SJSA1 (cell line): ENCODE measurements at places on chromosomes 4 and X. TPM values are rescaled to one million over a fixed set of nuclear protein-coding genes. Genes with fewer than 3 reads are reported as not detected.

Gene FGFBP1
- total RNA-seq, result not detected in 2 replicates

Gene ENPP6
- total RNA-seq, result not detected in 2 replicates

Gene BTK
- total RNA-seq, result not detected in 2 replicates

Gene SGMS2
- 37.7 and 39.5 TPM in 2 replicates for total RNA-seq

Gene GPR50
- not detected in 2 replicates for total RNA-seq

Gene SLBP
- total RNA-seq, result 92.3 and 102 TPM in 2 replicates

Gene FAM156B
- total RNA-seq, result 12.4 and 13.5 TPM in 2 replicates

Gene SLC25A14
- total RNA-seq, result 7.5 and 14.9 TPM in 2 replicates

DNA sequence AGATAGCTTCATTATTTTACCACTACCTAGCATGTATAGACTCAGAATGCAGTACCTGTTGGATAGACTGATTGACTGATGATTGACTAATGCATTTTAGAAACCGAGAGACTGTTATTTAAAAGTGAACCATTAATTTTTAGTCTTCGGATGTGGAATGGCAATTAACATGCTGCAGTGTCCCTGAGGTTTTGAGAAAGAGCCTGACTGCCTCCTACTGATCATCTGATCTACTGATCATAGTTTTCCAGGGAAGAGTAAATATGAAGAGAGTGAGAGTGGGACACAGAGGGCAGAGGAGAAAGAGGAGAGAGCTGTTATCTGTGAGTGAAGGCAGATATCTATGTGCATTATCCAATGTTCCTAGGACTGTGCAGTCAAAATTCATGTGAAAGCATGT lies 764.7 kb downstream of the TRIML1 start:
- H3K27ac ChIP-seq, result no peak overlapping the region
- no peaks in the 10 kb centered on the region for H3K27me3 ChIP-seq
- H3K4me1 ChIP-seq, result no peaks in the 10 kb centered on the region
- no peak overlapping the region for H3K4me3 ChIP-seq
- no peaks in the 10 kb centered on the region for H3K36me3 ChIP-seq
- DNase-seq, result no peak

- H3K4me3 ChIP-seq, result no peak overlapping the region
- peaks cover 21% of the 10 kb centered on the region for H3K4me1 ChIP-seq
- H3K27me3 ChIP-seq, result no peaks in the 10 kb centered on the region
- DNase-seq, result no peak
- peak overlapping the region; percentile 66 for H3K27ac ChIP-seq
Measured at GRCh38 chr4:149823769-149824221, 8.2 kb upstream of the IQCM start.

GRCh38 chr4:144104509-144105130 lies 35.9 kb downstream of the GYPA start:
- H3K4me3 ChIP-seq, result no peak overlapping the region
- H3K27me3 ChIP-seq, result no peaks in the 10 kb centered on the region
- H3K27ac ChIP-seq, result no peak overlapping the region
- no peaks in the 10 kb centered on the region for H3K4me1 ChIP-seq

DNA sequence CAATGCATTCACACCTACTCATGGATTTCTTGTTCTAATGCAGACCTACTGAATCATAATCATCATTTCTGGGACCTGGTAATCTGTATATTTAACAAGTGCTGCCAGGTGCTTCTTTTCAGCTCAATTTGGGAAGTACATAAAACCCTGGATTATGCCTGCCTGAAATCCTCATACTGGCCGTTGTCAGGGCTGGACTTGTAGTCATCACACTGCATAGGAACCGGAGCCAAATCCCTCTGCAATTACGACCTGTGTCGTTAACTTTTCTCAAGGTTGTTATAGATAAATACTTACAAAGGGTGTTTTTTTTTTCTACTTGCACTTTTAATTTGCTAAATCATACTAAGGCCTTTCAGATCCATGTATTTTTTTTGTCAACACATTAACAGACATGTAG lies 294.9 kb upstream of the PRPS2 start:
- H3K4me1 ChIP-seq, result no peaks in the 10 kb centered on the region
- no peaks in the 10 kb centered on the region for H3K36me3 ChIP-seq
- no peaks in the 10 kb centered on the region for H3K27me3 ChIP-seq

GRCh38 chr4:170423137-170423536 lies 333.4 kb upstream of the AADAT start:
- H3K27ac ChIP-seq, result peak overlapping the region; percentile 37; the same call in 1 of the 2 replicates
- H3K4me3 ChIP-seq, result no peak overlapping the region
- peaks cover 12% of the 10 kb centered on the region for H3K4me1 ChIP-seq
- DNase-seq, result no peak
- H3K27me3 ChIP-seq, result no peaks in the 10 kb centered on the region
- H3K36me3 ChIP-seq, result no peaks in the 10 kb centered on the region

GRCh38 chr4:172660251-172660650 lies 508.4 kb upstream of the GALNT7 start:
- no peaks in the 10 kb centered on the region for H3K36me3 ChIP-seq
- no peaks in the 10 kb centered on the region for H3K4me1 ChIP-seq
- H3K27me3 ChIP-seq, result no peaks in the 10 kb centered on the region
- no peak overlapping the region for H3K27ac ChIP-seq

- no peaks in the 10 kb centered on the region for H3K27me3 ChIP-seq
- DNase-seq, result no peak
- peaks cover 6% of the 10 kb centered on the region for H3K4me1 ChIP-seq
- H3K27ac ChIP-seq, result no peak overlapping the region
Measured at GRCh38 chrX:124217304-124218251, 114.9 kb upstream of the TEX13D start.

DNA sequence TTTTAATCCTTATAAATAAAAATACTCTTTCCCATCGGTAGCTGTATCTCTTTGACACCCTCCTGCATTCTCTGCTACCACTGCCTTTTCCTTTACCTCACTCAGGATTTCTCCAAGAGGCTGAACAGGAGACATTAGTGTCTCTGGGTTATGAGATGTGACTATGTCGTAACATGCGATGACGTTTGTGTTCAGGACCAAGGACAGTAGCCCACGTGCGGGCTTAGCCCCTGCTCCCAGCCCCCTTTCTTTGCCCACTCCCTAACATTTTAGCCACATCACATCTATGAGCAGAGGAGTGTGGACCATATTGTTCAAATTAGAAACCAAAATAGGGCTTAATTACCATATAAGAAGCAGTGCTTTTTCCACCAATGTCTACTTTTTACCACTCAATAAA lies 369.3 kb downstream of the FBXW7 start:
- no peaks in the 10 kb centered on the region for H3K36me3 ChIP-seq
- H3K4me1 ChIP-seq, result no peaks in the 10 kb centered on the region
- H3K4me3 ChIP-seq, result no peak overlapping the region
- no peak overlapping the region for H3K27ac ChIP-seq

GRCh38 chr4:39039108-39039507 lies 6.9 kb upstream of the TMEM156 start:
- no peaks in the 10 kb centered on the region for H3K36me3 ChIP-seq
- H3K27me3 ChIP-seq, result no peaks in the 10 kb centered on the region
- H3K4me1 ChIP-seq, result peaks cover 71% of the 10 kb centered on the region

GRCh38 chr4:114577386-114577785 lies 21.2 kb upstream of the UGT8 start:
- DNase-seq, result no peak
- H3K4me3 ChIP-seq, result no peak overlapping the region
- H3K36me3 ChIP-seq, result no peaks in the 10 kb centered on the region
- no peaks in the 10 kb centered on the region for H3K27me3 ChIP-seq

DNA sequence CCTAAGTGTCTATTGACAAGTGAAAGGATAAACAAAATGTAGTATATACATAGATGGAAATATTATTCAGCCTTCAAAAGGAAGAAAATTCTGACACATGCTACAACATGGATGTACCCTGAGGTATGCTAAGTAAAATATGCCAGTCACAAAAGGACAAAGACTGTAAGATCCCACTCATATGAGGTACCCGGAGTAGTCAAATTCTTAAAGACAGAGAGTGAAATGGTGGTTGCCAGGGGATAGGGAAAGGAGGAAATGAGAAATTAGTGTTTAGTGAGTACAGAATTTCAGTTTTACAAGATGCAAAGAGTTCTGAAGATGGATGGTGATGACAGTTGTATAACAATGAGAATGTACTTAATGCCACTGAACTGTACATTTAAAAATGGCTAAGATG lies 102.3 kb upstream of the NAP1L5 start:
- H3K4me1 ChIP-seq, result 0 out of 2 replicates have a peak, but pooled peaks cover 3% of the 10 kb centered on the region
- no peaks in the 10 kb centered on the region for H3K36me3 ChIP-seq
- no peaks in the 10 kb centered on the region for H3K27me3 ChIP-seq
- H3K4me3 ChIP-seq, result no peak overlapping the region

GRCh38 chr4:8182858-8183725 lies 16.0 kb upstream of the SH3TC1 start:
- H3K4me1 ChIP-seq, result peaks cover 42% of the 10 kb centered on the region
- H3K36me3 ChIP-seq, result no peaks in the 10 kb centered on the region
- H3K4me3 ChIP-seq, result no peak overlapping the region
- peak overlapping the region; percentile 78 for H3K27ac ChIP-seq
- DNase-seq, result peak; percentile 98

DNA sequence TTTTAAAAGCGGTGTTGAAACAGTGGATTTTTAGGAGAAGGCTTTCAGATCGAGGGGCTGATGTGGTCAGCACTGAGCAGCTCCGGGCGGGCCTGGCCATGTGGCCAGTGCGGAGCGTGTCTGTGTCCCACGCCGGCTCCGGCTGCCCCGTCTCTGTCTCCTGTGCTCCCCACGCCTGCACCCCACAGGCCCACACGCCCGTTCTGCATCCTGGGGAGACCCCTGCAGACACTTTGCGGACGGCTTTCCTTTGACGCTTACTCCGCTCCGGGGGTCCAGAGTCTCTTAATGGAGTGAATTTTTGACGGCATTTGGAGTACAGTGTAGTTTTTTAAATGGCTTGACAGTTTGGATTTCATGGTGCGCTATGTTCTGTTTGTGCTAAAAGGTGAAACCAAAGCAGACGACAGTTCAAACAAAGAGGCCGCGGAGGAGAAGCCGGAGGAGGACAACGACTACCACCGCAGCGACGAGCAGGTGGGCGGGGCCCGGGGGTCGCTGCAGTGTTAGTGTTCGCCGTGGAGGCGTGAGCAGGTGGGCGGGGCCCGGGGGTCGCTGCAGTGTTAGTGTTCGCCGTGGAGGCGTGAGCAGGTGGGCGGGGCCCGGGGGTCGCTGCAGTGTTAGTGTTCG lies 38.7 kb downstream of the PCGF3 start:
- no peak overlapping the region for H3K27ac ChIP-seq
- peaks cover 12% of the 10 kb centered on the region for H3K4me1 ChIP-seq
- H3K4me3 ChIP-seq, result no peak overlapping the region
- H3K36me3 ChIP-seq, result no peaks in the 10 kb centered on the region; the same call in 1 of the 2 replicates
- H3K27me3 ChIP-seq, result no peaks in the 10 kb centered on the region
- no peak for DNase-seq

DNA sequence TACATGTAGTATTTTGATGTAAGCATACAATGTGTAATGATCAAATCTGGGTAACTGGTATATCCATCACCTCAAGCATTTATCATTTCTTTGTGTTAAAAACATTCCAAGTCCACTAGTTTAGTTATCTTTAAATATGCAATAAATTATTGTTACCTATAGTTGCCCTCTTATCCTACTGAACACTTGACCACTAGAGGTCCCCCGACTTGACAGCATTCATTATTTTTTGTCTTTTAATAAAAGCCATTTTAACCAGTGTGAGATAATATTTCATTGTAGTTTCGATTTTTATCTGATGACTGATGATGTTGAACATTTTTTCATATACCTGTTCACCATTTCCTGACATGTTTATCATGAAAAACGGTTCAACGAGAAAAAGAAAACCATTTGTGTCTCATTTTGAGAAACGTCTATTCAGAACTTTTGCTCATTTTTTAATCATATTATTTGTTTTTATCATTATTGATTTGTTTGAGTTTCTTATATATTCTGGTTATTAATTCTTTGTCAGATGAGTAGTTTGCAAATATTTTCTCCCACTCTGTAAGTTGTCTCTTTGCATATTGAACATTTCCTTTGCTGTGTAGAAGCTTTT lies 199.0 kb upstream of the CXXC4 start:
- DNase-seq, result no peak
- H3K4me1 ChIP-seq, result no peaks in the 10 kb centered on the region
- no peaks in the 10 kb centered on the region for H3K36me3 ChIP-seq
- no peak overlapping the region for H3K27ac ChIP-seq
- H3K4me3 ChIP-seq, result no peak overlapping the region
- no peaks in the 10 kb centered on the region for H3K27me3 ChIP-seq

DNA sequence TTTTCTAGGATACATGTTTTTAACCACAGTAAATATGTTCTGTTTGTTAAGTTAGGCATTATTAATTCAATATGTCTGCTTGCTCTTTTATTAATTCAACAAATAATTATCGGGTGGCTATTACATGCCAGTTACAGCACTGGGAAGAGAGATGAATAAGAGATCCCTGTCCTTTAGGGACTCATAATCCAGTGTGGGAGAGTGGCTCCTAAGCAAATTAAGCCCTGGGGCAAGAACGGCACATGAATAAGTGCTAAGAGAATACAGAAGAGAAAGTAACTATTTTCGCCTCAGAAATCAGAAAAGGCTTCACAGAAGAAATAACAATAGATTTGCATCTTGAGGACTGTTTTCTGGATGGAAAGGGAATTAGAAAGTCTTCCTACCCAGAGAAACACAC lies 236.7 kb downstream of the NR3C2 start:
- no peak overlapping the region for H3K4me3 ChIP-seq
- H3K4me1 ChIP-seq, result no peaks in the 10 kb centered on the region
- H3K27ac ChIP-seq, result no peak overlapping the region

DNA sequence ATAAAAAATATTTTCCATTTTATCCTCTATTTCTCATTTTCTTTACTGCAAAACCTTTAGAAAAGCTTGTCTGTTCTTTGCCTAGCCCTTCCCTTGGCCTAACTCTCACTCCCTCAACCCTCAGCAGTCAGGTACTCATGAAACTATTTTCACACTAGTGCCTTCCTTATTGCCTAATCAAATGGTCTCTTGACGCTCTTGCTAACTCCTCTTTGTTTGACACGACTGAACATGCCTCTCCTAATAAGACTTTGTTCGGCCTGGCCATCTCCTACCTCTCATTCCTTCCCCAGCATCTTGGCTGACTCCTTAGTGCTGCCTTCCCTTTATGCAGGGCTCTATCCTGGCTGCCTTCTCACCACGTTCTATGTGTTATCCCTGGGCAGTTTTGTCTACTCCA lies 11.1 kb upstream of the LRAT start:
- H3K4me3 ChIP-seq, result no peak overlapping the region
- no peak overlapping the region for H3K27ac ChIP-seq
- no peaks in the 10 kb centered on the region for H3K36me3 ChIP-seq
- H3K4me1 ChIP-seq, result no peaks in the 10 kb centered on the region
- no peak for DNase-seq
- H3K27me3 ChIP-seq, result no peaks in the 10 kb centered on the region

DNA sequence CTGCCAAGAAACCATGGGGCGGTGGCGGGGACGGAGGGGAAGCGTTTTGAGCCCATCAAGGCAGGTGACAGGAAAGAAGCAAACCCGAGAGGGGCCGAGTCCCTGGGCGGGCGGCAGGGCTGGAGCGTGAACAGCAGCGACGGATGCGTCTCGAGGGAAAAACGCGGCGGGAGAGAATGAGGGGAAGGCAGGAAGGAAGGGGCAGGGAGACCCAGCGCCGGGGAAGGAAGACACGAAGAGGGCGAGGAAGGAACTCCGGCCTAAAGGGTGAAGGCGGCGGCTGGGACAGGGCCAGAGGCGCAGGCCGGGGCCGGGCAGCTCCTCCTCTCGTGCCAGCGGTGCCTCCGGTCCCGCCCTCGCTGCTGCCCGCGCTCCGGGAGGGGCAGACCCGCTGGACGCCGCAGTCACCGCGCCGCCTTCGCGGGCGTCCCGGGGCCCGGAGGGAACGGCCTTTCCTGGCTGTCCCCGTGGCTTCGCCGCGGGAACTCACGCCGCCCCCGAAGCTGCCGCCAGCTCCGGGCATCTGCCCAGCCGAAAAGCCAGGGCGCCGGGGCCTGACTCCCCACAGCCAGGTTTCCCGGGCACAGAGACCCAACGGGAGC lies 751 bp upstream of the RGS12 start:
- peaks cover 11% of the 10 kb centered on the region for H3K4me1 ChIP-seq
- peak; percentile 41 for DNase-seq
- peak overlapping the region; percentile 75 for H3K4me3 ChIP-seq
- peaks cover 5% of the 10 kb centered on the region; the same call in 1 of the 2 replicates for H3K36me3 ChIP-seq
